Stimulated activated CD8-positive, alpha-beta memory T cell treated with anti-CD3 and anti-CD28 coated beads, Interleukin-7, amount 100 ng/mL, for 4 hours (primary cell): ENCODE measurements at places on chromosomes 5 and 9.

DNA sequence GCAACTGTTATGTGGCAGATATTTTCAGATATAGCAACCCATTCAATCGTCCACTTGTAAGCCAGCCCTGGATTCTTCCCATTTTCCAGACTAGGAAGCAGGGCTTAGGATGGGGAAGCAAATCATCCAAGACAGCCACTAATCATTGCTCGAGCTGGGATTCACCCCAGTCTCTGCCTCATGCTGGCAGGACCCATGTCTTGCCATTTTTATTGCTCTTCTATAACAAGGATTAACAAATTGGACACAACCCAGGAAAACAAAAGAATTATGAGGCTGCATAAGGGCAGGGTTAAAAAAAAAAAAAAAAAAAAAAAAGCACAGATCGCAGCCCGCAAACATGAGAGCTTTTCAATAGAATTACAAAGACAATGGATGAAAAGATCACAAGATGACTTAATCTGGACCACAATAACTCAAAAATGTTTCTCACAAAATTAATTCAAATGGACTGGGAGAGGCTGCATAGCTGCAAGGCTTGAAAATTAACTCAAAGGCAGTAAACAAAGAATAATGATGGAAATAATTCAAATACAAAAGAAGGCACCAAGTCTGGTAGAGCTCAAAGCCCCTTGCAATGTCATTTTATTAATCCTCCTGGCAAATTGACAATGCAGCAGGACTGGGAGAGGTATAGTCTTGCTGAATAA lies 40.7 kb downstream of the ASTN2 start:
- DNase-seq = no peak

GRCh38 chr9:104740621-104741020 lies 6.9 kb upstream of the NIPSNAP3A start:
- no peak for DNase-seq

GRCh38 chr5:169272111-169272510 lies 28.8 kb downstream of the SLIT3 start:
- DNase-seq = no peak

- no peak for DNase-seq
Measured at GRCh38 chr9:122827761-122828093, 661 bp downstream of the PDCL start.

GRCh38 chr5:149904293-149904886 lies 40.2 kb downstream of the PDE6A start:
- no peak for DNase-seq

DNA sequence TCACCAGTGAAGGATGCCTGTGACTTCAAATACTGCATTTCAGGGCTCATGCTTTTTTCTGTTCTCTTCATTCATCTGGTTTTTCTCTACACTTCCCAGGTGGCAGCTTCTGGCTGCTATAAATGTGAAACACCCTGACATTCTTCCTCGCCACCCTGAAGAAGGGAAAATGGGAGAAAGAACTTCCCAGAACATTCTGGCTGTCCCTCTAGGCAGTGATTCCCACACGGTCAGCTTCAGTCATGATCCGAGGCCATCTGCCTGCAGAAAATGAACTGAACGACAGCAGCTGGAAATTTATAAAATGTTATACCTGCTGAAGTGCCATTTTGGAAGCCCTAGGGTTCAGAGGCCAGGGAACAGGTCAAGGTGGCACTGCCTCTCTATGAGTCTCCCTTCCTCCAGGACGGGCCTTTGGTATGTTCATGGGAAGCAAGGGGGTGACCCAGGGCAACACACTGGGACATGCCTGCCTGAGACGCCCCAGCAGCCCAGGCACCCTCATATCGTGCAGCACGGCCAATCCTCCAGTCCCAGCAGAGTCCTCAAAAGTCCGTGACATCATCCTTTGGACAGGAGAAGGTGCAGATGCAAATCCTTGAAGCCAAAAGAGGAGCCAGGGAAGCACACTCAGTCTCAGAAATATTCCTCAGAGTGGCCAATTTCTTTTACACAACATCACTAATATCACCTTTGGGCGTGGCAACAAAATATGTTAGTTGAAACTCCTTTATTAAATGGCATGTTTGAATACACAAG lies 107.1 kb downstream of the SEMA5A start:
- DNase-seq = no peak

DNA sequence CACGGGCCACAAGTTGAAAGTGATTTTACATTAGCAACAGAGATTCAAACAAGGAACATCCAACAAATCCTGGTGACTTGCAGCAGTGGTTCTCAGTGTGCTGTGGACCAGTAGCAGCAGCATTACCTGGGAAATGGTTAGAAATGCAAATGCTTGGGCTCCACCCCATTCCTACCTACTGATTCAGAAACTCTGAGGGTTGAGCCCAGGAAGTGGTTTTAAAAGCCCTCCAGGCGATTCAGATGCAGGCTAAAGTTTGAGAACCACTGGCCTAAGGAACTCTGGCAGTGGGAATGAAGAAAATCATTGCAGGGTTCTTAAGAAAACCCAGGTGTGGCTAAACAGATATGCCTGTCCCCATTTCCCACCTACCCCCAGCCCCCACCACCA lies 398.8 kb downstream of the ENC1 start:
- no peak for DNase-seq

DNA sequence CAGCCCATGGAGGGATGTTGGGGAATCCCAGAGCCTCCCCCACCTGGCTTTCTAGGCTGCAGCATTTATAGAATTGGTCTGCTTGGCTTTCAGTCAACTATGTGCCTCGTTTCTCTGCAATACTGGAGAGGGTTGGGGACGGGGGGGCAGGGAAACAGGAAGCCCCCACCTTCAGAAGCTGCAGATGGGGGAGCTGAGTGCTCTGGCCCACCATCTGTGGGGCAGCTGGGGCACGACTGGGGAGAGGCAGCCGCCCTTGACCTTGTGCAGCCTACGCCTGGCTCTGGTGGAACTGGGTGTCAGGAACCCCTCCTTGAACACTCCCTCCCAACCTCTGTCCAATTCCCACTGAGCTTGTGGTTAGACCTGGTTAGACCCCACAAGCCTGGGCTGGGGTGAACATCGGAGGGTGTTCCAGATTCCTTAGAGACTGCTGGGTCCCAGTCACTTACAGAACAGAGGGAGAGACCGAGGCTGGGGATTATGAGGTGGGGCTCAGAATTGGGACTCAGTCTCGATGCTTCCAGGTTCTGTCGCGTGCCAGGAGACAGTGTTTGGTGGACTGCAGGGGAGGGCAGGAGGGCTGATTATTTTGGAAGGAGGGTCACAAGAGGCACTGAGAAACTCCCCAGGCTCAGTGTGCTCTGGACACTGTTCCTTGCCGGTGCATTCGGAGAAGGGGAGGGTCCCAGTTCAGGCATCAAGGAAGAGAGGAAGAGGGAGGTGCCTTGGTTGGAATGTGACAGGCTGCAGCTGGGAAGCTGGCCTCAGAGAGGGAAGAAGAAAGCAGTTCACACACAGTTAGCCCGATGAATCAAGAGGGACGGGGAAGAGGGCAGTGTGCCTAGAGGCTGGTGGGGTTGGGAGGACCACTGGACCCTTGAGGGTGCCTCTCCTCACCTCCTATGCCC lies 25.6 kb downstream of the COL27A1 start:
- no peak for DNase-seq

GRCh38 chr5:147530530-147531389 lies 20.9 kb upstream of the DPYSL3 start:
- no peak for DNase-seq

DNA sequence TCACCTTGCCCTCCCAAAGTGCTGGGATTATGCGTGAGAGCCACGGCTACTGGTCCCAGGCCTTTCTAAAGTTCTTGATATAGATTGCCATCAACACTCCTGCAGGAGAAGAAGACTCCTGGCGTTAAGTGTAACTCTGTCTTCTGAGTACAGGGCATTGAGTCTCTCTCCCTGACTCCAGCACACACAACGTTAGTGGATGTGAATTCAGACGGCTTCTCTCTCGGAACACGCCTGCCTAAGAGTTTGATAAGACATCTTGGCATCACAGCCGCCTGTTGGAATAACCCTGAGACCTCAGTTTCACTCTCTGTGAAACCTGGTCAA lies 27.5 kb upstream of the PPARGC1B start:
- DNase-seq = no peak

DNA sequence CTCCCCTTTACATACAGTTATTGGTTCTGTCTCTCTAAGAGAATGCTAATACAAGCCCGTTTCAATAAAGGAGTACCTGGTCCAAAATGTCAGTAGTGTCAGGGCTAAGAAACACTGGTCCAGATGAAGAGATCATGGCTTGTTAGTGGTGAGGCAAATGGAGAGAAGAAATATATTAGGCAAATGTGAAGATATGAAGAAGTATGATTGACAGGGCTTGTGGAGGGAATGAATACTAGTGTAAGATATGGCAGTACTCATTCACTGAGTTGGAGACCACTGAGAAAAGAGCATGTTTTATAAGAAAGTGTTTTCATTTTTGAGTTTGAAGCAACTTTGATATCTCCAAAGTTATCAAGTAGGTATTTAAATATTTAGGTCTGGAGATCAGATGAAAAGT lies 290.5 kb upstream of the MEF2C start:
- no peak for DNase-seq

DNA sequence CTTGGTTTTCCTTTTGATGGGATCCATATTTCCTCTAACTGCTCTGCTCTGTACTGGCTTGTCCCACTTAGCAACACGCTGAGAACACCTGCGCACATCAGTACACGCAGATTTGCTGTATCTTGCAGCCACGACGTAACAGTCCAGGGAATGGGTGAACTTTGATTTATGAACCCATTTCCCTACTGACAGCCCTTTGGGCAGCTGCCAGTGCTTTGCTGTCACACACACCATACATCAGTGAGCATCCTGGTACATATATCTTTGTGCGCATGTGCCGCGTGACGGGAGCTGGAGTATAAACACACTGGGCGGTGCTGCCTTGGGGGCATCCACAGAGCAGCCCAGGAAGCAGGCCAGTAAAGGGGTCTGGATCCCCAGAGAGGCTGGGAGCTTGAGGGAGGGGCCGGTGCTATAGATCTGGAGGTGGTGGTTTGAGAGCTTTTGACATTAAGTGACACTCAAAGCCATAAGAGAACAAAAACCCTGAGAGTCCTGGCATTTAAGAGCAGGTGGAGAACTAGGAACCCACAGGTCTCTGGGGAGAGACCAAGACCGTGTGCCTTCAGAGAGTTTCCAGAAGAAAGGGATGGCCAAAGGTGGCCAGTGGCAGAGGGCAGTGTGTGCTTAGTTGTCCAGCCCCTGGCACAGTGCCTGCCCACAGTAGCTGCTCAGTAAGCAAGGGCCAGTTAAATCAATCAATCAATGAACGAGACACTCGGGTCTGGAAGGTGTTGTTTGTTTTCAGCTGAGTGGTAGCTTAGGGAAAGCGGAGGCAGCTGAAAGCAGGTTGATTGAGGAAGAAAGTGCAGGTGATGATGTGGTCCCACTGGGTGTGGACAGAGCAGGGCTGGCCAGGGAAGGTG lies 53.7 kb downstream of the LMX1B start:
- no peak for DNase-seq

- no peak for DNase-seq
Measured at GRCh38 chr9:3508078-3508431, 17.7 kb downstream of the RFX3 start.

DNA sequence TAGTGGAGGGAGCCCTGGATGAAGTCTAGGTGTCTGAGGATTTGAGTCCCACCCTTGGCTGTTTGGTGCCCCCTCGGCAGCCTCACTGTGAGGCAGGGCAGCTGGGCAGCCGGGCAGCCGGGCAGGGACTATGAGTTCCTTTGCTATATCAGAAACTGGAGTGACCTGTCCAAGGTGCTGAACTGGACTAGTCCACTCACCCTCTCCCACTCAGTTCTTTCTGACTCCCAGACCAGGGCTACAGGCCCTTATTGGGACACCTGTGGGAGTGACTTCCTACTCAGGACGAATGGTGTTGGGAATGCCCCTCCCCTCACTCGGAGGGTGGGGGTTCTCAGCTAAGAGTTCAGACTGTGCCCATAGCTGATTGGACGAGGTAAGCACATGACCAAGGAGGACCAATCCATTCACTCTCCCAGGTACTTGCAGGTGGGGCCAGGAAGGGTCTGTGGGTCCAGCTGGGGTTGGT lies 34.1 kb upstream of the RAPGEF1 start:
- no peak for DNase-seq

DNA sequence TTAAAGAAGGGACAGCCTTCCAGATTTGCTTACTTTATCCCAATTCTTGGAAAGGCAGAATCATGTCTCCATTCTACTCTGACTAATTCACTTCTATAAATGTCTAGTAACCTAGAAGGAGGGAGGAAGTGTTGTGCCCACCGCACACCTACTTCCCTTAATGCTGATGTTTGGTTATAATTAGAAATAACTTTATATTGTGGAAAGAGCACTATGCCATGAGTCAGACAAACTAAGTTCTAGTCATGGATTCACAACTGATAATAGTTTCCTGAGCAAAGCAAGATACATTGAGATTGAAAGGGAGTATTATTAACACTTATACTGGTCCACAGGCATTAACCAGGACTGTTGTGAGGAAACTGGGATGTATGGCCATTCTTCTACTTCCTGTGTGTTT lies 345.9 kb upstream of the RPS23 start:
- no peak for DNase-seq

- no peak for DNase-seq
Measured at GRCh38 chr9:38362852-38363588, 29.5 kb upstream of the ALDH1B1 start.

DNA sequence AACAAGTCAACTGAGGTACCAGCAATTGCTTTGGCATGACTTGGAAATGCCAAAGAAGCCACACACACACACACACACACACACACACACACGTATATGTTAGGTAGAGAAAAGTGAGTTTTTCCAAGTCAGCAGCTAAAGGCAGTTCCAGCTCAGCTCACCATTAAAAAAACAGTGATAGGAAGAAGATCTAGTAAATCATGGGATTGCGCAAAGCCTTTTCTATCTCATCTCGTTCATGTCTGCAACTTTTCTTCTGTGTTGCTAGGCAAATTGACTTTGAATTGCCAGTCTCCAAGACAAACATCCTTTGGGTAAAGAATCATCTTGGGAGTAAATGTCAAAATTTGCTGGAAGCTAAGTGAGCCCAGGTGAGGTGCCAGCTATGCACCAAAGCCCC lies 500.1 kb downstream of the ENC1 start:
- DNase-seq = no peak

DNA sequence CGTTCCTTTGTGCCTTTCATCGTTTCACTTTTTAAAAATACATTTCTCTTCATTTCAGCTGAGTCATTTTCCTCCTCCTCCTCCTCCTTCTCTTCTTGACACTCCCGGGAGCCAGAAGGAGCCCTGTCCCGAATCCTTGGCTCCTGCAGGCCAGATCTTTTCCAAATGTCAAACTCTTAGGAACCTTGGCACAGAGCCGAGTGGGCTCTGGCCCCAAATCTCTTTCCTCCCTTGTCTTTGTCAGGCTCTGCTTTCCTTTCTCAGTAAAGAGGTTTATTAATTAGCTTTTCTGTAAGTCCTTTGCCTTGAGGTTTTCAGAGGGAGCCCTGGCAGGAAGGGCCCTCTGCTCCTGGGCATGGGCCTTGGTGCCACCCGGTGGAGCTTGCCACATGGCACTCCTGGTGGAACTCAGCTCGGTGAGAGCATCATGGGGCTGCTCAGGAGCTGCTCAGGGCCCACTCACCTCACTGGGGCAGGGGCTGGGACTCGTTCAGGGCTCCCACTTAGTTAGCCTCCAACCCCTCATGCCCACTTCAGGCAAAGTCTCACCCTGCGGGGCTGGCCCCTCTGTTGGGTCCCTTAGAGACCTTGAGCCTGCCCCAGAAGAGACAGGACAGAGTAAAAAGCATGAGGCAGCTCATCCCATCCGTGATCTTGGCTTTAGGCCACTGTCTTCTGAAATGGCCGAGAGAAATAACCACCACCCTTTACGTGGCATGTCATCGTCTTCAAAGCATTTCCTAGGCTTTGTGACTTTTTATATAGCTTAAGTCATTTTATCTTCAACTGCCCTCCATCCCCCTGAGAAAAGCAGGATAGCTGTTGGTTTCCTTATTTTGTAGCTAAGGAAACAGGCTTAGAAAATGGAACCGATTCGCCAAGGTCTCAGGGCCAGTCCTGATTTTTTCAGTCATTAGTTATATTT lies 17.1 kb downstream of the STC2 start:
- no peak for DNase-seq
